ENCODE measurements at places on chromosomes 7 and 10.

- no peak for DNase-seq
Measured at GRCh38 chr10:103731609-103732270, 123.6 kb downstream of the SH3PXD2A start.

DNA sequence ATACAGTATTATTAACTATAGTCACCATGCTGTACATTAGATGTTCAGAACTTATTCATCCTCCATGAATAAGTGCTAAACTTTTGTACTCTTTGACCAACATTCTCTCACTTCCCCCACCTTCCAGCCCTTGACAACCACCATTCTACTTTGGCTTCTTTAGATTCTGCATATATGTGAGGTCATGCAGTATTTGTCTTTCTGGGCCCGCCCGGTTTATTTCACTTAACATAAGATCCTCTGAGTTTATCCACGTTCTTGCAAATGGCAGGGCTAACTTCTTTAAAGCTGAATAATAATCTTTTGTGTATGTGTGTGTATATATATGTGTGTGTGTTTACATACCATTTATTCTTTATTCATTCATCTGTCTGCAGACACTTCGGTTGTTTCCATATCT is 336.8 kb downstream of the BBS9 start:
- DNase-seq, result no peak

- no peak for DNase-seq
Measured at GRCh38 chr10:23373156-23373555, 28.6 kb upstream of the C10orf67 start.

DNA sequence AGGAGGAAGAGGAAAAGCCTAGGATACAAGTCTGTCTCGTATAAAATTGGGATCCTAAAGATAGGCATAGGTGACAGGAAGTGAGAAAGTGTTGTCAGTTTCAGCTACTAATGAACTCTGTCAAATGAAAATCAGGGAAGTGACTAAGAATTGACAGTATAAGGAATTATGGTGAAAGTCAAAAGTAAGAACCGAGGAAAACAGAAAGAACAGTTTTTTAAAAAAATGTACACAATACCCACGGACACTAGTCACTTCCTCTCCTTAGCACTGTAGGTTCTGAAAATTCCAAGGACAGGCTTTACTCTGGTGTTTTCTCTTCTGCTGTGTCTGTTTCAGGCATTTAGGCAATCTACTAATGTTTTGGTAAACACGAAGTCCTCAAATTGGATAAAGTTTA is 42.3 kb downstream of the ATAD1 start:
- no peak for DNase-seq

DNA sequence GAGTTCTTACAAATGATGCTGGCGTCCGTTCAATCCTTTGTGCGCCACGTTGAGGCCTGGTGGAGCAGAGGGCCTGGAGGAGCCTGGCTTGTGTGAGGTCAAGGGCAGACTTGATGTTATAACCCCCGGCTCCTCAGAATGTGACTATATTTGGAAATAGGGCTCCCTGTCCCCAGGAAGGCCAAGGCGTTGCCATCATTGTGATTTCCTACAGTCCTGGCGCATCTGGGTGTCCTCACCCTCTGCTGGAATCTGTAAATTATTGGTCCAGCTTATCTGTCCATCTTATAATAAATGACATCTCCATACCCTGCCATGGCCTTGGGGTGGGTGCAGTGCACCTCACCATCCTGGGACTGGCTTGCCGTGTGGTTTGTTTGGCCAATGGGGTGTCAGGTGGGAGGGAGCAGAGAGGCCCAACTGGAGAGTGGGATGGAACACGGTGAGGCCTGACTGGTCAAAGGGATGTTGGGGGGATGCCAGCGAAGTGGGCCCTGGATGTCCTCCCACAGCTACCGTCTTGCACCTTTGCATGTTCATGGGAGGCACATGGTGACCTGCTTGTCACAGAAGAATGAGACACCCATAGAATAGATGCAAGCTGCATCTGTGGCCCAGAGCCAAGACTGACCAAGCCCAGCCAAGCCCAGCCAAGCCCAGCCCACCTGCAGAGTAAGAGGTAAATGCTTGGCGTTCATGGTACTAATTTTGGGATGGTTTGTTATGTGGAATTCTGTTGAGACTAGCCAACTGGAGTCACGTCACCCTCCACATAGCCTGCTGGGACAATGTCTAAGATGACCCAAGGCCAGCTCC is 11.1 kb upstream of the LRRC27 start:
- DNase-seq, result no peak

- DNase-seq, result no peak
Measured at GRCh38 chr7:11570205-11570604, 261.8 kb downstream of the THSD7A start.

DNA sequence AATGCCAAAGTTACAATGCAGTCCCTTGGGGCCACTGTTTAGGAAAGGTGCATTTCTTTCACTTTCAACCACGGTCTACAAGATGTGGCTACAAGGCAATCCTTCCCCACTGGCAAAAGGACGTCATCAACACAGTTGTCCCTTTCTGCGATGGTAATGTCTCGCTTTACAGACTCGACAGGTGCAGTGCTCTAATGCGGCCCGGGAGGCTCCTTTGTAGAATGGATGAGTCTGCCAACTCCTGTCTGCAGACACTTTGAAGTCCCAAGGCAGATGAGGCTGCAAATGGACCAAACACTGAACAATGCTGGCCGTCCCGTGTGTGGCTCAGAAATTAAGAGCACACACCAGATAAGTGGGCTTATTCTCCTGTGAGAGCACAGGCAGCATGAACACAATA is 133.7 kb downstream of the PIP4K2A start:
- DNase-seq, result no peak

GRCh38 chr7:7913504-7913903 is 55.1 kb upstream of the GLCCI1 start:
- DNase-seq, result no peak

DNA sequence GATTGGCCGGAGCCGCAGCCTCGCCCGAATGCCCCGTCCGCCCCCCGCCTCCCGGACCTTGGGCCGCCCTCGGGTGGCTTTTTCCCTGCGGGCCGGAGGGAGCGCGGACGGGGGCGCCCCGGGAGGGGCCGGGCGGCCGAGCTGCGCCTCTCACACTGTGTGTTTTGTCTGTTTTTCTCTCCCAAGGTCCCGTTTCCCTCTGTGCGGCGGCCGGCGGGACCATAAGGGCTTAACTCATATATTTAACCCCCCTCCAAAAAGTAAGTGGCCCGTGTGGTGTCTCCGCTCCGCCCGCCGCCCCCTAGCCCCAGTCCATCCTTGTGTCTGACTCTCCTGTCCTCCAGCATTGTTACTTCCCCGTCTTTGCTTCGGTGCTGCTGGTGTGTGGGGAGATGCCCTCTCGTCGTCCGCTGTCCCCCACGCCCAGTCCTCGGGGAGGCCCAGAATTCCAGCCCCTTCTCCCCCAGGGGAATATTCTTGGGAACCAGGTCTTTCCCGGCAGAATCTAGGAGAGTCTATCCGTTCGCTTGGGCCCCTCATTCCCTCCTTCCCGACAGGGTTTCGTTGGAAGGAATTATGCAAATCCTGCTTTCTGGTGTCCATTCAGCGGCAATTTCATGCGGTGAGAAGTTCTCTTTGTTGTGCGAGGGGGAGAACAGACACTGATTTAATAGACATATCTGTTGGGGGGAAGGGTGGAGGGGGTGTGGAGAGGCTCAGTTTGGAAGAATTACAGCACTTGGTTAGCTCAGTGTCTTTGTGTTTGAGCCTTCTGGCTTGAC is 1.3 kb downstream of the LCOR start:
- no peak for DNase-seq

DNA sequence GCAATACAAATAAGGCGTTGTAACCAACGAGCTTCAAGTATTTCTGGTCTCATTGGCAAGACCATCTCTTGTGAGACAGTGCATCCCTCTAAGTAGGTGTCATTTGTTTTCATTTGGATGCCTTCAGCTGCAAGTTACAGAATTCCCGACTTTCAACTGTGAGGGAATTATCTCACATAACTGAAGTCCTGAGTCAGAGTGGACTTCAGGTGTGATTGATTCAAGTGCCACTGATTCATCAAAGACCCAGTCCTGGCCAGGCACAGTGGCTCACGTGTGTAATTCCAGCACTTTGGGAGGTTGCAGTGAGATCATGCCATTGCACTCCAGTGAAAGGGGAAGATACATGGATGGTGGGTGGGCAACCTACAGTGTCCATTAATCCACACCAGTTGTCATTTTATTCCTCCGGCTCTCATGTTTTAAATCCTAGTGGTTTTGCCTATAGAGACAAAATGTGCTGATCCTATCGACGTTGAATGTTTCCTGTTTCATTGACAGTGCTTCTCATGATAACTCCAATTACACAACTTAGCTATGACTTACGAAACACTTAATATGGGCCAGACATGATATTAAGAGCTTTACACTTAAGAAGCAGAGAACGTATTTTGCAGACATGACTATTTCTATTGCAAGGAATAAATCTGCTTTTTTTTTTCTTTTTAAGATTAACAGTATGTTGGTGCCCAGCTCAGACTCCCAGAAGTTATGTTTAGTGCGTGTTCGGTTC is 268.0 kb downstream of the FRMD4A start:
- no peak for DNase-seq

DNA sequence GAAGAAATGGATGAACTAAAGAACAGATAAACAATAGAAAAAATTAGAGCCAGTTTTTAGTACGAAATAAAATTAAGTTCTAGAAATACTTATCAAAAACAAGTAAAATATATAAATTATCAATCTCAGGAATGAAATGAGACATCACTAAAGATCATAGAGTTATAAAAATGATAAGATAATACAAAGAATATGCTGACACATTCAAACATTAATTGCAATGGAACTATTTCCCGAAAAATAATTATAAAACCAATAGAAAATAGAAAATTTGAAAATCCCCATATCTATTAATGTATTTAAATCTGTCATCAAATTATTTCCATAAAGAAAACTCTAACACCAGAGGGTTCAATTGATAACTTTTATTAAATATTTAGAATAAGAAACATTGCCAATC is 458.1 kb upstream of the MBL2 start:
- DNase-seq, result no peak

DNA sequence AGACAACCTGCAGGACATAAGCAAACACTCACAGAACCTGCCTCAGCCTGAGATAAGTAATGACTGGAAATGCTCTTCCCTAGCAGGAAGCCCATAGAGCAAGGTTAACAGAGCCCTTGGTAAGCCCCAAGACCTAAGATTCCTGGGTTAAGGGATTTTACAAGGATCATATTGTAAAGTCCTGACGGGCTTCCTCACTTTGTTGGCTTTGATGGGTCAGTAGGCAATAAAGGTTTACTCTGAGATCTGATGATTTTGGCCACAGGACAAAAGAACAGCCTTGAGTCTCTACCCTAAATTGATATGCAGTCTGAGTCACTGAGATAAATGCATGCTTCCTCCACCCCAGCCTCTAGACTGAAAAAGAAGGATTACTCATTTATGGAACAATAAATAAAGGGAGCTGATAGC is 270.8 kb downstream of the HTR7 start:
- DNase-seq, result no peak

GRCh38 chr7:152122540-152122939 is 97.1 kb downstream of the GALNT11 start:
- no peak for DNase-seq
